ENCODE measurements at places on chromosomes 7 and 10.

- no peak for DNase-seq
These were observed 83.7 kb downstream of the ZMIZ1 start for GRCh38 chr10:79152423-79152817.

GRCh38 chr7:136527554-136527953, 340.9 kb upstream of the CHRM2 start:
- DNase-seq, result no peak

- DNase-seq, result no peak
These were observed 636.6 kb downstream of the TNS3 start for GRCh38 chr7:46945328-46945727.

DNA sequence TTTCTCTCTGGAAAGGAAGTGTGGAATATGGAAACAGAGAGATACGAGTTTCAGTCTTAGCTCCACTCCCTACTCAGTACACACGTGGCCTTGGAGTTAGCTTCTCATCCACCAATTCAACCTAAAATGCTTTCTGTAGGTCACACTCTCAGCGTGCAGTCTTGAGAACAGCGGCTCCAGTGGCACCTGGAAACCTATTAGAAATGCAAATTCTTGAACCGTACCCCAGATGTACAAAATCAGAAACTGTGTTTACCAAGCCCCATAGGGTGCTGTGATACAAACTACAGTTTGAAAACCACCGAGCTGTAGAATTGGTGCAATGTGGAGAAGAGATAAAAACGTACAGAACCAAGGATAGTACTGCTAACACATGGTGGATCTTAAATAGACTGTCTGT, 91.1 kb upstream of the SP4 start:
- DNase-seq, result no peak

DNA sequence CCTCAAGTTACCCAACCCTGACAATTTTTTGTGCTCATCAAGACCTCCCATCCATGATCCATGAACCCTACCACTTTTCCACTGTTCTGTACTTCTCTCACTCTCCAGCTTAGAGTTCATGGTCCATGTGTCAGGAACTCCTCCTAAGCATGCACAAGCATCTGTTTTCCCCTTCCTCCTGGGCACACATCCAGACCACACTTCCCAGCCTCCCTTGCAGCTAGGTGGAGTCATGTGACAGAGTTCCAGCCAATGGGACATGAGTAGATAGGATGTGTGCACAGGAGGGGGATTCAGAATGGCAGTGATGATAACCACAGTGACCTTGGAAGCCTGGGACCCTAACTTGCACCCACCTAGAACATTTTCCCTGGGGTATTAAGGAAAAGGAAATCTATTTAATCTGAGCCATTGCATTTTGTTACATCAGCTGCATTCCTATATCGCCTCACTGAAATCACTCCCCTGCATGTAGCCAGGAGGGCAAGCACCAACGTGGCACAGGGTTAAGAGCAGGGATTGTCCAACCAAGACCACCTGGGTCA, 9.6 kb upstream of the FRMPD2 start:
- DNase-seq, result no peak

DNA sequence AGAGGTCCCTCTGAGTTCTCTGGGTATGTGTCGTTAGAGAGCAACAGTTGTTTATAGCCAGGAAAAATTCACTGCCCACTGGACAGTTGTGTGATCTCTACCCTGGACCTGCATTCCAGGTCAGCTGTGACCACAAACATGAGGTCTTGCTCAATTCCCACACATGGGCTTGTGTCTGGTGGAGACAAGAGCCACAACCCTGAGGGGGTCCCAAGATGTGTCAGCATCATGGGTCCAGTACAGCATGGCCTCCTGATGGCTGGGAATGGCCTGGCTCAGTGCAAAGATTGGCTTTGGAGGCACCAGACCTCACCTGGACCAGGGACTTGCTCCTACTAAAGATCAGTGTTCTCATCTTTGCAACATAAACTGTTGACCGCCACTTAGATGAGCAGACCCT, 751.6 kb downstream of the GRID1 start:
- no peak for DNase-seq

- no peak for DNase-seq
These were observed 74.7 kb downstream of the VSTM4 start for GRCh38 chr10:49040601-49041000.
